ENCODE measurements at places on chromosomes 11 and 22. TPM values are rescaled to one million over a fixed set of nuclear protein-coding genes. Genes with fewer than 3 reads are reported as not detected.
A peak's percentile ranks its signal among the peaks of the same experiment; 100 is the strongest.

GRCh38 chr11:134470238-134470637, 58.2 kb upstream of the B3GAT1 start:
- DNase-seq = no peak

DNA sequence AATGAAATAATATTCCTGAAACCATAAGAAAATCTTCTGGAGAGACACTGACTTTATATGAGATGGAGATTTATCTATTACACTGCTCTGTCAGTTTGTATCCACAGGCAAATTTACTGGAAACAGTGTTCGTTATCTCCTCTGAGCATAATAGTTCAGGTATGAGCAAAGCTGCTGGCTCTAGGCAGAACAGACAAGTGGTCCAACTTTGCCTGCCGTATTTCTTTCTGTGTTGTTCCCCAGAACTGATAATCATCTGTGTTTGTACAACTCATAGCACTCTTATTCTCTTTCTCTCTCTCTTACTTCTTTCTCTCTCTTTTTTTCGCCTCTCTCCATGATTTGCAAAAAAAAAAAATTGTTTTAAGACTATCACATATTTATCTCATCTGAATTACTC, 623.8 kb upstream of the CHORDC1 start:
- no peak for DNase-seq

Gene OVCH2
- polyA plus RNA-seq = not detected

DNA sequence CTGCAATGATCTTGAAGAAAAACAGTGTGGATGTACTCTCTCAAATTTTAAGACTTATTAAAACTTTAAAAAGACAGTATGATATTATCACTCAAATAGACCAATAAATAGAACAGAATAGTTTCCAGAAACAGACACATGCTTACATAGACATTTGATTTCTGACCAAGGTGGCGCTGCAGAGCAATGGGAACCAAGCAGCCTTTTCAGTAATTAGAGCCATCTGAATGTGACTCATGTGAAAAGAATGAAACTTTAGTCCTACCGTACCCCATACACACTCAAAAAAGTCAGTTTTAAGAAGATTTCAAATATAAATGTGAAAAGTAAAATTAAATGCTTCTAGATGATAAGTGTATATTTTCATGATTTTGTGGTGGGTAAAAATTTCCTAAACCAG, 74.2 kb upstream of the MS4A8 start:
- DNase-seq = no peak

DNA sequence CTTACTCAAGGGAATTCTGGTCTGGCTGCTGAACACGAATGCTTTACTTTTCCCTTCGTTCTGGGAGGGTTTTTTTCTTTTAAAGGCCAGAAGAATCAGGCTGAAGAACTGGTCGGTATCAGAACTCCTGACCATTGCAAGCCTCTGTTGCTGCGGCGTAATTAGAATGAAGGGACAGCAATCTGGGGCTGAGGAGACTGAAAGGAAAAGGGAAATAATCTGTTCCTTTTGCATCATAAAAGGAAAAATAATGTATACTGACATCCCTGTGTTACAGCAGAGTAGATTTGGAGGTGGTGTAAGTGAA, 670 bp downstream of the SC5D start:
- no peak for DNase-seq

GRCh38 chr22:47335958-47336357, 573.5 kb downstream of the TBC1D22A start:
- DNase-seq = no peak

- DNase-seq = no peak
These were observed 18.7 kb downstream of the ELMOD1 start for GRCh38 chr11:107609400-107610218.

DNA sequence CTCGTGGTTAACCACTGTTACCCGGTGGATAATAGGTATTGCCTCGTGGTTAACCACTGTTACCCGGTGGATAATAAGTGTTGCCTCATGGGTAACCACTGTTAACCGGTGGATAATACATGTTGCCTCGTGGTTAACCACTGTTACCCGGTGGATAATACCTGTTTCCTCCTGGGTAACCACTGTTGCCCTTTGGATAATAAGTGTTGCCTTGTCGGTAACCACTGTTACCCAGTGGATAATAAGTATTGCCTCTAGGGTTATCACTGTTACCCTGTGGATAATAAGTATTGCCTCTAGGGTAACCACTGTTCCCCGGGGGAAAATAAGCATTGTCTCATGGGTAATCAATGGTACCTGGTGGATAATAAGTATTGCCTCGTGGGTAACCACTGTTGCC, 15.0 kb upstream of the NXPE4 start:
- DNase-seq = no peak

Gene ART5
- polyA plus RNA-seq = not detected

Gene CDC42EP2
- not detected for polyA plus RNA-seq

GRCh38 chr11:62573006-62573591, 592 bp downstream of the EEF1G start:
- DNase-seq = no peak

Gene BTG4
- polyA plus RNA-seq = not detected

Gene SLN
- not detected for polyA plus RNA-seq

- no peak for DNase-seq
These were observed 972 bp upstream of the TSSC4 start for GRCh38 chr11:2399488-2400068.

GRCh38 chr11:31806186-31806927, 4.8 kb downstream of the PAX6 start:
- DNase-seq = no peak

Gene PANX2
- 0.07 TPM for polyA plus RNA-seq

- DNase-seq = no peak
These were observed 16.7 kb upstream of the LRRC10B start for GRCh38 chr11:61491736-61492395.

Gene PTPRCAP
- 1,354 TPM for polyA plus RNA-seq

Gene MAJIN
- not detected for polyA plus RNA-seq

DNA sequence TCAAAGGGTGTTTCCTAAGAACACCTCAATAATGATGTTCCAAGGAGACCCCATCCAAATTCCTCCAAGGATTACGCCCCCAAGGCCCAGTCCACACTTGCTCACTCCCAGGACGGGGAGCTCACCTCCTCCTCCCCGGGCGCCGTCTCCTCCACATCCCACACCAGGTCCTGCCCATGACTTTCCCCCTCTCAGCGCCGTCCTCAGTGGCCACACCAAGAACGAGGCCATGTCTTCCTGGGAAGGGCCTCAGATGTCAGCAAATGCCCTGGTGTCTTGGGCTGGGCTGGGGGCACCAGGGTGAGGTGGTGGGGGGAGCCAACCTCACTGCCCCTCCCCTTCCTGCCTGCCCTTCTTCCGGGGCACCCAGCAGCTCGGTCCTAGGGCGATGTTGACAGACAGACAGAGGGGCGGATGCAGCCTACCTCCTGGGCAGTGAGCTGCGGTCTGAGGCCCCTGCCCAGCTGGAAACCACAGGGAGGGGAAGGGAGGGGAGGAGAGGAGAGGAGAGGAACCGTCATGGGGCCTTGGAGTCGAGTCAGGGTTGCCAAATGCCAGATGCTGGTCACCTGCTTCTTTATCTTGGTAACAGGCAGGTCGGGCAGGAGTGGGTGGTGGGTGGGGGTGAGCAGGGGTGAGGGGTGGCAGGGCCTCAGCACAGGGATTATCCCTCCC, at the start of the genes C11orf21 and TSPAN32:
C11orf21 (minus strand) TSS at position 288 of the 675 bp plus-strand sequence; CDS start at position 178, 110 bp downstream.
TSPAN32 (plus strand) TSS at position 383 of the 675 bp plus-strand sequence; CDS start at position 520, 137 bp downstream.
- DNase-seq = peak; percentile 79

Gene KDELR3
- polyA plus RNA-seq = 0.56 TPM

Gene IL17REL
- polyA plus RNA-seq = not detected

- no peak for DNase-seq
These were observed 20.7 kb upstream of the SLC22A12 start for GRCh38 chr11:64570341-64570740.

- DNase-seq = peak; percentile 71
These were observed 5.4 kb downstream of the PLA2G6 start for GRCh38 chr22:38176170-38176741.

DNA sequence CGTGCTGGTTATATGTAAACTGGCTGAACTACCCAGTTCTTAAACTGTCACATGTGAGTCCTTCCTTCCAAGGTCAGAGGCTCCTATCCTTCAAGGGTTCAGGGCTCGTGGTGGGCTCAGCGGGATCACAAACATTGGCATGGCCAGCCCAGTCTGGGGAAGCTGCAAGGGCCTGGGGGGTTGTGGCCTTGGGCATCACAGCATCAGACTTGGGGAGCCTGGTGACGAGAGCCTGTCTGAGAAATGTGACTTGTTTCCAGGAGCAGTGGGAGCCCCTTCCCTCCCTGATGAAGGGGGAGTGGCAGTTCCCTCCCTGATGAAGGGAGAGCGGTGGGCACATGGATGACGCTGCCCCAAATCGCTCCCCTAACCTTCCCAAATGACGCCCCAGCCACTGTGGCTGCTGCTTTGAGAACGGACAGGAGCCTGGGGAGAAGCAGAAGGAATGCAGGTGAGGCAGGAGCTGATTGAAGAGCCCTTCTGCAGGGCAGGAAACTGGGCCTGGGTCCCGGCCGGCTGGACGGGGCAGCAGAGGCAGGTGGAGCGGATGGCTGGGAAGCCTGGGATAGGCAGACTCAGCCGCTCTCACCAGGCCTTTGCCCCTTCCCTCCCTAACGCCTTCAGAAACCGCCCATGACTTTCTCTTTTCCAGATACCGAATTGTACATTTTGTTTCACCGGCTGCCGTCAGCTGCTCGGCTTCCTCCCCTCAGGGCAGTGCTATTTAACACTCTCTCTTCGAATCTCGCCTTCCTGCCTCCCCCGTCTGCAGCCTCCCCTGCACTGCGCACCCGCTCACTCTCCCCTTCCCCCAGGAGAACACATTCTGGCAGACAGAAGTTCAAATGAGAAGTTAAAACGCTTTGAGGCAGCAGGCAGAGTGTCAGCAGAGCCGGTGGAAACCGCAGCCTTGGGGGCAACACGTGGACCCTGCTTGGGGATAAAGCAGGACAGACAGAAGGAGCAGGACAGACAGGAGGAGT, 1486.7 kb downstream of the BRD1 start:
- DNase-seq = no peak

GRCh38 chr11:6393989-6394670, 3.9 kb downstream of the SMPD1 start:
- DNase-seq = no peak

GRCh38 chr11:131895865-131896264, 525.5 kb downstream of the NTM start:
- DNase-seq = no peak

GRCh38 chr11:20840341-20840740, 171.0 kb downstream of the NELL1 start:
- no peak for DNase-seq

- DNase-seq = no peak
These were observed at the start of gene PARVG for GRCh38 chr22:44180706-44181032. TSS of gene PARVG (plus strand) at chr22:44180925. CDS start at chr22:44183330, 2,405 bp downstream.

- no peak for DNase-seq
These were observed 126.4 kb downstream of the SEZ6L start for GRCh38 chr22:26295563-26296126.

DNA sequence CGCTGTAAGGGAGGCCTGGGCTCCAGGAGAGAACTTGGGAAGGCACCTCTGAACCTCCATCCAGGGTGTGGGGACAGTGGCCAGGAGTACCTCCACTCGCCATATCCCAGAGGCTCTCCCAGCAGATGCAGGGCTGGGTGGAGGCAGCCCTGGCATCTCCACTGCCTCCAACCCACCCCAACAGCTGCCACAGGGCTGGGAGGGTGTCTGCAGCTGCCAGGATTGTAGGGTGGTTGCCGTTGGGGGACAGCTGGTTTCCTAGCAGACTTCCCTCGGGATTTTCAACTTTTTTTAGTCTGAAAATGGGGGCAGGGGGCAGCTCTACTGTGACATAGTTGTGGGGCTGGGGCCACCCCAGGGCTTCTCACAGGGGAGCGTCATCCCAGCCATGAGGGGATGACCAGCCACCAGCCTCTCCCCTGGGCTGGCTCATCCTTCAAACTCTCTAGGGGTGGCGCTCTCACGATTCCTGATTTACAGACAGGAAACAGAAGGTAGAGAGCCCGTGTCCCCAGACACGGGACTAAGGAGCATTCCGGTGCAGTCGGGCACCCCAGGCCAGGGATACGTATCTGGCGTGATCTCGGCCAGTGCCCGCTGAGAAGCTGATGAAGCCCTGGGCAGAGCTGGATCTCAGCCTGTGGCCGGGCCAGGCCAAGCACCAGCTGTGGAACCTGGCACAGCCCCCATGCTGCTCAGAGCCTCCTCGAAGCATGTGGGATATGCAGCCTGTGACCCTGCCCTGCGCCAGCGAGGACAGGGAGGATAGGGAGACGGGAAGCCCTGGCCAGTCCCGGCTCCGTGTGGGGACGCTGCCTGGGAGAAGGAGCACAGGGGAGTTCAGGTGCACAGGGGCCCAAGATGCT, 9.9 kb downstream of the PRR5 start:
- no peak for DNase-seq

GRCh38 chr11:107957109-107957588, 28.9 kb downstream of the RAB39A start:
- no peak for DNase-seq

- no peak for DNase-seq
These were observed 22.3 kb downstream of the DHCR7 start for GRCh38 chr11:71425860-71426259.

- DNase-seq = no peak
These were observed 29.1 kb downstream of the TRIM29 start for GRCh38 chr11:120108785-120109168.

DNA sequence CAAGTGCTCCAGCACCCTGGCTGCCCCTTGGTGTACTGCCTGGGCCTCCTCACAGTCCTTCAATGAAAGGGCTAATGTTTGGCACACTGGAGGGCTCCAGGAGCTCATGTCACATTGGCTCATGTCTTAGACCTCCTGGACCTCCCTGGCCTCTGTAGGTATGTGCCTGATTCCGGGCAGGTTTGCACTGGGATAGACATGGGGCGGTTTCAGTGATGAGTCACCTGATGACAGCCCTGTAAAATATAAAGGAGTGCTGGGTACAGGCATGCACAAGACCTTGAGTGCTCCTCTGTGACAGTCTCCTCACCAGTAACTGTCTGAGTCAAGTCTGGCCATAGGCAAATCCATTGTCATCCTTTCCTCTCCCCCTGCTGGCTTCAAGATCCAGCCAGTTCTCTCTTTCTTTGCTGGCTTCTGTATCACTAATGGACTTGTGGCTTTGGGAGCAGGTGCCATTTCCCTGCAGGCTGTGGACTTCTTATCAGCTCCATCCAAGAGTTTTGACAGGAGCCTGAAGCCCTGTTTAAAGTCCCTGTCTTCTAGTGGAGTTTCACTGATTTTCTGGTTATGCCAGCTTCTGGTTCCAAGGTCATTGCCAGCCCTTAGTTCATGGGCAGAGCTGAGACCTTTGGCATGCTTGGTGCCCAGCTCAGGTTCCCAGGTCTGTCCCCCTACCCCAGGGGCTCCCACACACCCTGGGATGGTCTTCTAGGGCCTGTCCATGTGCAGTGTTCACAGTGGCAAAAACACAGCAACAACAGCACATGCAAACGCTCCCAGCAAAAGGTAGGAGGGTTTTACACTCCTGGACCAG, 22.7 kb upstream of the P2RY2 start:
- no peak for DNase-seq

Data from immature natural killer cell (primary cell).